ENCODE measurements at places on chromosomes 3 and 15. TPM values are rescaled to one million over a fixed set of nuclear protein-coding genes. Genes with fewer than 3 reads are reported as not detected.

HTR3E gene
- total RNA-seq: not detected

SLC22A14 gene
- total RNA-seq: 0.42 TPM

- no peaks in the 10 kb centered on the region for H3K4me1 ChIP-seq
- no peak overlapping the region for H3K27ac ChIP-seq
- H3K27me3 ChIP-seq: no peaks in the 10 kb centered on the region
- H3K36me3 ChIP-seq: no peaks in the 10 kb centered on the region
- DNase-seq: no peak
Observed at GRCh38 chr3:89239774-89240173, 132.4 kb downstream of the EPHA3 start.

- no peak overlapping the region for H3K27ac ChIP-seq
Observed at GRCh38 chr3:115595611-115596275, 27.6 kb upstream of the GAP43 start.

DNA sequence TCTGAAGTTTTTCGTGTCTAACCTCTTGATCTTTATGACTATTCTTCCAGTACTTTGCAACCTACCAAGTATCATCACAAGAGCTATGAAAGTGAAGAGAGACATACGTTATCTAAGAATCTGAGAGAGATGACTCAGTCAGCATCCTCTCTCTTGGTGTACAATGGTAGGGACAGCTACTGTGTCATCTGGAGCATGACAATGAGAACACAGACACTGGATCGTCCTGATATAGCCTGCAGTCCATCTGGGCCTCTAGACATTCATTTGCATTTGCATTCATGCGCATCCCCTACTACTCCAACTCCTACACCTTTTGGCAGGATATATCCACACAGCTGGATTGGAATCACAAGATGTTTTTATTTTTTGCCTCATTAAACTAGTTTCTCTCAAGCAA, 115.2 kb downstream of the PEX5L start:
- H3K36me3 ChIP-seq: no peaks in the 10 kb centered on the region
- no peak overlapping the region for H3K27ac ChIP-seq
- no peak for DNase-seq
- no peaks in the 10 kb centered on the region for H3K4me1 ChIP-seq

GRCh38 chr15:79425591-79426295, 6.4 kb upstream of the MINAR1 start:
- H3K4me3 ChIP-seq: no peak overlapping the region
- H3K36me3 ChIP-seq: no peaks in the 10 kb centered on the region
- H3K27ac ChIP-seq: no peak overlapping the region
- no peaks in the 10 kb centered on the region for H3K4me1 ChIP-seq
- H3K27me3 ChIP-seq: no peaks in the 10 kb centered on the region

GRCh38 chr3:132161608-132162007, 126.8 kb upstream of the CPNE4 start:
- no peak for DNase-seq
- no peaks in the 10 kb centered on the region for H3K36me3 ChIP-seq
- no peaks in the 10 kb centered on the region for H3K4me1 ChIP-seq

- H3K4me1 ChIP-seq: no peaks in the 10 kb centered on the region
- DNase-seq: no peak
- H3K36me3 ChIP-seq: no peaks in the 10 kb centered on the region
- peak overlapping the region; percentile 98 for H3K27ac ChIP-seq
- peak overlapping the region; percentile 99 for H3K4me3 ChIP-seq
- no peaks in the 10 kb centered on the region for H3K27me3 ChIP-seq
Observed at GRCh38 chr3:71129611-71130431, 453.7 kb downstream of the FOXP1 start.

DNA sequence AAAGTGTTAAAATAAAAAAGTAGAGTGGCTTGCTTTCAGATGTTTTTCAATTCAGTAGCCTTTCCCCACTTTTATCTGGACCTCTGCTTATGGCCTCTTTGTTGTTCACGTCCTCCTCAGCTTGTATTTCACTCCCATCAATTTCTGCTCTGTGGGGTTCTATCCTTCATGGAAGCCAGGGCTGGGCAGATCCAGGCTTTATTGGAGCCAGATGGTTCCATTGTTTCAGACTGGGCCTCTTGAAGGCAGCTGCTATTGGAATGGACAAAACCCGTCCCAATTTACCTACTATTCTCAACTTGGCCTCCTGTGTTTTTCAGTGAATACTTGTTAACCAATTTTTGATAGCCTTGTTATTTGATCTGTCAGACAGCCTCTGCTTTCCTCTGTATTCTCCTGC, 10.9 kb upstream of the AADACL2 start:
- no peaks in the 10 kb centered on the region for H3K4me1 ChIP-seq
- no peak for DNase-seq
- no peak overlapping the region for H3K27ac ChIP-seq
- no peaks in the 10 kb centered on the region for H3K36me3 ChIP-seq
- H3K4me3 ChIP-seq: no peak overlapping the region

GRCh38 chr3:159824333-159824732, 164.3 kb upstream of the IL12A start:
- no peaks in the 10 kb centered on the region for H3K36me3 ChIP-seq
- H3K4me1 ChIP-seq: peaks cover 10% of the 10 kb centered on the region
- DNase-seq: no peak
- no peak overlapping the region for H3K4me3 ChIP-seq
- H3K27me3 ChIP-seq: no peaks in the 10 kb centered on the region

- H3K4me1 ChIP-seq: no peaks in the 10 kb centered on the region
- no peaks in the 10 kb centered on the region for H3K27me3 ChIP-seq
- H3K36me3 ChIP-seq: no peaks in the 10 kb centered on the region
Observed at GRCh38 chr3:159364511-159364910, 562.7 kb downstream of the MFSD1 start.

DNA sequence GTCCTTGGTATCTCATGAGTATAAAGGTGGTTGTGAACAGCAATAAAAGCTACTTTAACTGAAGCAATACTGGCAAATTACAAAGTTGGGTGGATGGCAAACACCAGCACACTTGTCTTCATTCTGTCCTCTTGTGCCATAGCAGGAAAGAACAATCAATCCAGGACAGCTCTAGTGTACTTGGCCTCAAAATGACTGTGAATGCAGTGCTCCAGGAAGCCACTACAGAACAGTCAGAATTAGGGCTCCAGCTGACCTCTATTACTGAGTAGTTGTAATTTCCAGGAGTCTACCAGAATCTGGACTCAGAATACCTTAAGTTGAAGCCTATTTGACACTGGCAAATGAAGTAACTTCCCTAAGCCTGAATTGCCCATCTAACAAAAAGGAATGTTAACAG, 339.0 kb upstream of the WNT5A start:
- H3K36me3 ChIP-seq: no peaks in the 10 kb centered on the region
- no peaks in the 10 kb centered on the region for H3K27me3 ChIP-seq
- H3K4me3 ChIP-seq: no peak overlapping the region
- no peak for DNase-seq
- no peaks in the 10 kb centered on the region for H3K4me1 ChIP-seq

Measured in aorta (tissue), 5 donors.